CD4-positive, alpha-beta T cell treated with Interleukin-1 beta for 1 hour (primary cell): ENCODE measurements at places on chromosomes 7 and 10.

DNA sequence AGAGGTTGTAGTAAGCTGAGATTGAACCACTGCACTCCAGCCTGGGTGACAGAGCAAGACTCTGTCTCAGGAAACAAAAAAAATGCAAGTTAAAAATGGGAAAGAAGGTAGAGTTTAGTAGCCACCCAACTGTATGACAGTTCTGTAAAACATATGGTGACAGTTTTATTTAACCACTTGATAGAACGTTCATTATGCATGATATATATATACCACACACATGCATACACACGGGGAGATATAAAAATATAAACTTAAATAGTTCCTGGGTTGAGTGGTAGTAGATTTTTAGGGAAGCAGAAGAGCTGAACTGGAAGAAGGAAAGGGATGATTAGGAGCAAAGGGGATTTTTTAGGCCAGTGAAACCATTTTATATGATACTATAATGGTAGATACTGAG is 120.0 kb downstream of the KMT2C start:
- DNase-seq, result no peak

- DNase-seq, result no peak
These were observed 27.7 kb upstream of the VAX1 start for GRCh38 chr10:117165538-117166417.

DNA sequence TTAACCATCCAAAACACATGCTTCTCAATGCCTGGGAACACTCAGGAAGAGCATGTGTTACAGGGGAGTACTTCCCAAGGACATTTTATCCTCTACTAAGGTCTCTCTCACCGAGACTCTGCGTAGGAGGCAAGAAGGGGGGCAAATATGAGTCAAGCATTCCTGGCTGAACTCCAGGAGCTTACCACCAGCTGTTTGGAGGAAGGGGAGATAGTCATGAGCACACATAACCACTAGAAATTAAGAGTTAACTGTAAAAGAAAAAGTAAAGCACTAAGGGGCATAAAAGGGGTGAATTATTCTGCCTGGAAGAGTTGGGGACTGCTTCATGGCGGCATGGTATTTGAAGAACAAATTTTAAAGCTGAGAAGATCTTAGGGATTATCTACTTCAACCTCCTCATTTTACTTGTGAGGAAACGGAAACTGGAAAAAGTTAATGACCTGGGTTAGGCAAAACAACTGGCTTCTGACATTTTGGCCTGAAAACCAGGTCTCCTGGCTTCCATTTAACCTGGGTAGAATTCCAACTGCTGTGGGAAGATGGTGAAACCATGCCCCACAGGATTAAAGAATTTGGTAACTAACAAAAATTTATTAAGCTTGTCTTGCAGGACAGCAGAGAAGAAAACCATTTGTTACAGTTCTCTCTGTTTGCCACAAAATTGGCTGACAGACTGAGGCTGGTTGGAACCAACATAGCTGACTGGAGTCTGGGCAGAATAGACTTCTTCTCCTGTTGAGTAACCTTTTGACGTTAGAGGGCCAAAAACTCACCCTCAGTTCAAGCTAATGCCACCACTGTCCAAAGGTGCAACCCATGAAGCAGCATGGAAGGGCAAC is 85.5 kb downstream of the SLC25A13 start:
- DNase-seq, result no peak

DNA sequence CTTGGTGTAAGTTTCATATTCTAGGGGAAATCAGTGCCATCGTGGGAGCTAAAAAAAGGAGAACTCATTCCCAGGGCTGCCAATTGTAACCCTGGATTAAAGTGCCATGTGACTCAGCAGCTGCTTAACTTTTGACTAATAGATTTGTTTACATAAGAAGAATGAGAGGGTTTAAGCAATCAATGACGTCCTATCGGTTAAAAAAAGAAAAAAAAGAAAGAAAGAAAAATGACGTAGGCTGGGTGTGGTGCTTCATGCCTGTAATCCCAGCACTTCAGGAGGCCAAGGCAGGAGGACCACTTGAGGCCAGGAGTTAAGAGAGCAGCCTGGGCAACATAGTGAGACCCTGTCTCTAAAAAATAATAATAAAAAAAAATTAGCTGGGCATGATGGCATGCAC is 116.2 kb upstream of the AFAP1L2 start:
- DNase-seq, result no peak

- DNase-seq, result no peak
These were observed 68.1 kb downstream of the LHPP start for GRCh38 chr10:124529661-124530214.

DNA sequence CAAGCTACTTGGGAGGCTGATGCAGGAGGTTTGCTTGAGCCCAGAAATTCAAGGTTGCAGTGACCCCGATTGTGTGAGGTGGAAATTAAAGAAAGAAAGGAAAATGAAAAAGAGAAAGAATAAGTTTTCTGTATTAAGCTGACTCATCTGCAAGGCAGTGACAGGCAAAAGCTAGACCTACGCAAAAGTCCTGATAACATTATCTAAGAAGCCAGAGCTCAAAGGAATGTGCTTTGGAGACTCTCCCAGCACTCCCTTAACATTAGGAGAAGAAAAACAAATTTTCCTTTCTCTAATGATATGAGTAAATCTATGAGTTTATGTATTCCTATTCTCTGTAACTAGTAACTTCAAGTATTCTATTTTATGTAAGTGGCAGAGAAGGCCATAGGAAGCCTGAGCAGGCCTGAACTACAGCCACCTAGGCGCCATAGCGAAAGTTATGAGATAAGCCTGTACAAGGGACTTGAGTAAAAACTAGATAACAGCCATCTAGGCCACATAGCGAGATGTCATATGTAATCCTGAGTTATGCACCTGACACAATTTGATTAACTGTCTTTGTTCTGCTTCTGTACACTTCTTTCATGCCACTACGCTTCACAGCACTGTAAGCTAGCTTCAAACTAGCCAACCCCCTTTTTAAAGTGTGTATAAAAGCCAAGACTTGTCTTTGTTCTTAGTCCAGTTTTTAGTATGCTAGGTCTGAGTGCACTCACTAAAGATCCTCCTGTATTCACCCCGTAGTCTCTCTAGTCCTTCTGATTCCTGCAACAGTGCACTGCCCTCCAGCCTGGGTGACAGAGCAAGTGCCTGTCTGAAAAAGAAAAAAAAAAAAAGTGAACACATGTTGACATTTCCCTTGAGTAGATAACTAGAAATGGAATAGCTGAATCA is 9.4 kb upstream of the ZWINT start:
- no peak for DNase-seq

GRCh38 chr10:3850999-3851937 is 66.3 kb upstream of the KLF6 start:
- peak; percentile 50 for DNase-seq

DNA sequence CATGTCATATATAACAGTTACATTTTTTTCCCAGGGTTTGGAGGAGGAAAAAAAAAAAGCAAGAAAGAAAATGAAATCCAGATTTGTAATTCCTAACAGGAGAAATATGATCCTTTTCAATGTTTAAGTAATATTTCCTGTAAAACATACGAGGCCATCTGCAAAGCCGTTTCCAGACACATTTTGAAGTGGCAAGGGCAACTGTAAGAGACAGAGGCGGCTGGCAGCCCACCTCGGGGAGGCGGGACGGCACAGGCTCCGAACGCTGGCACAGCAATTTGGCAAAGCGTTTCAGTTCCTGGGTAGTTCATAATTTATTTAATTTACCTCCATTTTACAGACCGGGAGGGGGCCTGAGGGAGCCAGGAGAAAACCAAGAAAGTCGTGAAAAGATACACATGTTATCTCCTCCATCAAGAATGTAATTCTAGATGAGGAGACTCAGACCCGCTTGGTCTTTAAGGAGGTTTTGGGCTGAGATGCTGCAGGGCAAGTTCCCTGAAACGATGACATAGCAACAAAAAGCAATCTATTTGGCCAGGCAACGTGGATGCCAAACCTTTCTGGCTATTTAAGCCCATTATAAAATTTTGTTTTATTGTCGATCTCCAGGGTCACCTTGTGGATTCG is 448.5 kb upstream of the MKI67 start:
- no peak for DNase-seq

GRCh38 chr10:118259288-118259906 is 82.7 kb downstream of the FAM204A start:
- no peak for DNase-seq
